Pancreas (tissue), 10 donors: ENCODE measurements at places on chromosomes 3 and 15.

GRCh38 chr15:58269455-58270414, 131.6 kb downstream of the AQP9 start:
- H3K27me3 ChIP-seq = no peaks in the 10 kb centered on the region
- H3K36me3 ChIP-seq = no peaks in the 10 kb centered on the region
- DNase-seq = no peak
- no peak overlapping the region for H3K4me3 ChIP-seq
- no peaks in the 10 kb centered on the region for H3K4me1 ChIP-seq

- H3K4me1 ChIP-seq = no peaks in the 10 kb centered on the region
- H3K36me3 ChIP-seq = peaks cover 25% of the 10 kb centered on the region
- peak within 1 kb of the TSS; percentile 61 for H3K4me3 ChIP-seq
Observed at GRCh38 chr3:184186184-184186901, at the start of gene ABCF3. ABCF3 (plus strand) TSS chr3:184186199; CDS start chr3:184186208, 9 bp downstream.

DNA sequence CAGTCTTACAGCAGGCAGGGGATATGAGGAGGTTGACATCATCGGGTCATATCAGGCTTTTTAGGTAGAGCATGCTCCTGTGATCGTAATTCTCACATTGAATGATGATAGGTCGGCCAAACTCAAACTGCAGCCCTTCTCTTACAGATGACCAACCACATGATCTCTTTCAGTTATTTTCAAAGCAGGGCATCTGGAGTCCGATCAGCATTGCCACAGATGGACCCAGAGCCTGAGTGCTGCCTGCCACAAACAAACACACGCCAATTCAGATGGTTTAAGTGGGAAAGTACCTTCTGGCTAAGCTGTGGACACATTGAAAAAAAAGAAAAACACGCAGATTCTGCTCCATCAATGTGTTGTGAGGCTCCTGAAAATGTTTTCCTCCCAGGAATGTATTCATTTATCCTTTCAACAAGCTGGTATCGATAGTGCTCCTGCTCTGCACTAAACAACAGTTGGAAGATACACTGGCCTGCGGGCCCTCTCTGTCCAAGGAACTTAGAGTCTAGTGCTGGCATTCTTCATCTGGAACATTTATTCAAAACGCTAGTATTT, 31.2 kb downstream of the ARPP21 start:
- no peak overlapping the region for H3K4me3 ChIP-seq
- no peaks in the 10 kb centered on the region for H3K36me3 ChIP-seq
- H3K27me3 ChIP-seq = no peaks in the 10 kb centered on the region
- DNase-seq = no peak

DNA sequence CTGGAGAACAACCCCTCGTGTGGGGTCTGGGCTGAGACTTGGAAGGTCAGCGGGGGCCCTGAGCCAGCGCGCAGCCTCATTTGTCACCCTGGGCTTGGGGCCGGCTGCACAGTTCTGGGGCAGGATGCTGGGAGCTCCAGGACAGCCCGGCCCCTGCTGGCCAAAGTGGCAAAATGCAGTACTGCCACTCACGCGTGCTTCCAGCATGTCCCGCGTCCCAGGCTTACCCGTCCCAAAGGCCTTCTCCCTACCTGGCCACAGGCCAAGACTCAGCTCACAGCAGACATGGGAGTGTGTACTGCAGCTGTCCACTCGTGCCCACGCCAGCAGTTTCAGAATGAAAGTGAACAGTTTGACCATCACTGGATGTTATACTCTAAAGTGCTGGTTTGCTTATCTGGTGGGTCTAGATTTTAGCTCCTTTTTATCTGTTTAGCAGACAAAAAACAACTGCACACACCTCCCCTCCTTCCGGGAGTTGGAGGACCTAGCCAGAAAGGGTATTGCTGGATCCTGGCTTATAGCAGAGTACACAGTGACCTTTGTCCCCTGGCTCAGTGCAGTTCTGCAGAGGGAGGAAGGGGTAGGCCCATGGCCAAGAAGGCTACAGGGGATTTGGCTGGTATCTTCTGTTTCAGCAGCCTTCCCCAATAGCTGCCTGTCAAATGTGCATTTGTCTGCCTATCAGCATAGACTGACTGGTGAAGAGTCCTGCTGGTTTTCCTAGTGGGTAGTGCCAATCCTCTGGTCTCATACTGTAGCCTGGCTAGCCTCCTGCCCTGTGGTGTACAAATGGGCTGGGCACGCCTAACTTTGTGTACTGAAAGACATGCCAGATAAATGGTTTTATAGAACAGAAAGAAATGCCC, 23.2 kb upstream of the IP6K2 start:
- no peaks in the 10 kb centered on the region for H3K36me3 ChIP-seq
- peak; percentile 93 for DNase-seq
- peak overlapping the region; percentile 80 for H3K27ac ChIP-seq
- H3K4me3 ChIP-seq = peak overlapping the region; percentile 1
- no peaks in the 10 kb centered on the region for H3K27me3 ChIP-seq

GRCh38 chr3:169091196-169091823, 572.2 kb downstream of the MECOM start:
- H3K27ac ChIP-seq = no peak overlapping the region
- peaks cover 5% of the 10 kb centered on the region for H3K4me1 ChIP-seq
- no peaks in the 10 kb centered on the region for H3K27me3 ChIP-seq
- DNase-seq = no peak

DNA sequence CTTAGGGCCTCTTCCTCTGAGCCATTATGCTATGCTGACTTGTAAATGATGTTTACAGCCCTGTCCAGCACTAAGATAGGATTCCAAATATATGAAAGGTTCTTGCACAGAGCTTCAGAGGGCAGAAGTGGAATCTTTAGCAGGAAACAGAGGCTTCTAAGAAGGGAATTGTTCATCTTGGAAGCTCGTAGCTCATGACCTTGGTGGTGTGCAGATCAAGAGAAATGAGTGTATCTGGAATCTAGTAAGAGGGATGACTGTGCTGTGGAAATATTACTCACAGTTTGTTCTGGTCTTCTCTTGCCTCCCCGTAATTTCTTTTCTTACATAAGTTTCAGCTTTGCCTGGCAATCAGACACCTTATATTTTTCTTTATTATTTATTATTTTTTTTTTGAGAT, 175.8 kb downstream of the SPATA16 start:
- no peaks in the 10 kb centered on the region for H3K36me3 ChIP-seq
- H3K4me3 ChIP-seq = no peak overlapping the region
- H3K27me3 ChIP-seq = no peaks in the 10 kb centered on the region
- H3K4me1 ChIP-seq = no peaks in the 10 kb centered on the region

DNA sequence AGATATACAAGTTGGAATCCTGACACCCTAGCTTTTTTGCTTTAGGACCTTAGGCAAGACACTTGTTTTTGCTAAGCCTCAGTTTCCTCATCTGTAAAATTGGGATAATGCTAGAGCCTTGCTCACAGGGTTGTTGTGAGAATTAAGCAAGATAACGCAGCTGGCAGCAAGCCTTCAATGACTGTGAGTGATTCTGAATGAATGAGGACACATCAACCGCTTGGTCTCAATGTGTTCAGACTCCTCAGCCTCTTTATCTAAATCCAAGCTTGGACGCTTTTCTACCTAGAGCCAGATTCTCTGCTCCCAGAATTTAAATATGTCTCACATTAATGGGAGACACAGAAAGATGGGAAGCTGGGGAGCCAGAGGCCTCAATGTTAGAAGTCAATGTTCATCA, 11.8 kb upstream of the TLE3 start:
- peaks cover 4% of the 10 kb centered on the region for H3K4me1 ChIP-seq
- no peak for DNase-seq
- no peaks in the 10 kb centered on the region for H3K36me3 ChIP-seq
- no peak overlapping the region for H3K4me3 ChIP-seq
- H3K27me3 ChIP-seq = no peaks in the 10 kb centered on the region

DNA sequence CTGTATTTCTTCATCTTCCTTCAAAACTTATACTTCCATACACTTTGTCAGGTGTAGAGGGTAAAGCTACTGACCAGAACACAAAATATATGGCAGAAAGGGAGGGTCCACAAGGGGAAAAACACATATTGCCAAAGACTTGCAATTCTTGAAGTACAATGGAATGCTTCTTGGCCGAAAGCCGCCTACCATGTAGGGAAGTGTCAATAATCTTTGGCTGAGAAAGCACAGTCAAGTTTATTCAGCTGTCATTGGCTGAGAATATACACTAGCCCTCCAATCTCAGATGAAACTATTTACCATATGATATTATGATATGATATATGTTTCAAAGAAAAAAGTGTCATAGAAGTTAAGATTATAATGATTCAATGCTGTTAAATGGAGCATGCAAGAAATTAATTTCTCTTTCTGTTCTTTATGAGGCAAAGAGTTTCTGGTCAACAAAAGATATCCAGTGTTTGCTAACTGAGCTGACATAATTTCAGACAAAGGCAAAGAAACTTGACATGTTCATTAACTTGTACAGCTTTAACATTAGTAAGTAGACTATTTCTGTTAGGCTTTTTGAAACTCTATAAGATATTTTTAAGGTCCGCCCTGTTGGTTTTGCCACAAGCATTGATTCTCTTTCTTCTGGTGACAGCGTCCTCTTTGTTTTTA, 89.0 kb upstream of the LPP start:
- peak; percentile 41 for DNase-seq
- H3K27ac ChIP-seq = peak overlapping the region; percentile 13
- peaks cover 39% of the 10 kb centered on the region for H3K4me1 ChIP-seq
- H3K4me3 ChIP-seq = no peak overlapping the region

GRCh38 chr3:54094926-54095325, 27.4 kb upstream of the CACNA2D3 start:
- H3K36me3 ChIP-seq = no peaks in the 10 kb centered on the region
- H3K27ac ChIP-seq = no peak overlapping the region
- DNase-seq = no peak
- no peak overlapping the region for H3K4me3 ChIP-seq
- H3K4me1 ChIP-seq = no peaks in the 10 kb centered on the region
- H3K27me3 ChIP-seq = no peaks in the 10 kb centered on the region
